ENCODE measurements at places on chromosomes 11 and 22. TPM values are rescaled to one million over a fixed set of nuclear protein-coding genes. Genes with fewer than 3 reads are reported as not detected.

DNA sequence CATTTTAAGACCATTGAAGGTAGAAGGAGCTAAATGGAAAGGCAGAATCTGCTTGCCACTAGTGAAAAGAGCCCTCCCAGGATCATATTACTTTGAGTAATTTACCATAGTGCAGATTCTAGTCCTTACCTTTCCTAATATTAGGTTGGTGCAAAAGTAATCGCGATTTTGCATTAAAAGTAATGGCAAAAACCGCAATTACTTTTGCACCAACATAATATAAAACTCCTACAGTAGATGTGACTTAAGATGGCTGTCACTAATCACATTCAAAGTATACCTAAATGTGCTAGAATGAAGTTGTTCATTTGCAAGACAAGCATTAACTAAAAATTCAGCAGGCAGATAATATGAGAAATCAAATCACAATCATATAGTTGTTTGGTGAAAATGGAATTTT is 38.1 kb upstream of the ARL14EP start:
- no peak for DNase-seq

- no peak for DNase-seq
Observed at GRCh38 chr22:50229370-50229769, 15.5 kb downstream of the TUBGCP6 start.

DNA sequence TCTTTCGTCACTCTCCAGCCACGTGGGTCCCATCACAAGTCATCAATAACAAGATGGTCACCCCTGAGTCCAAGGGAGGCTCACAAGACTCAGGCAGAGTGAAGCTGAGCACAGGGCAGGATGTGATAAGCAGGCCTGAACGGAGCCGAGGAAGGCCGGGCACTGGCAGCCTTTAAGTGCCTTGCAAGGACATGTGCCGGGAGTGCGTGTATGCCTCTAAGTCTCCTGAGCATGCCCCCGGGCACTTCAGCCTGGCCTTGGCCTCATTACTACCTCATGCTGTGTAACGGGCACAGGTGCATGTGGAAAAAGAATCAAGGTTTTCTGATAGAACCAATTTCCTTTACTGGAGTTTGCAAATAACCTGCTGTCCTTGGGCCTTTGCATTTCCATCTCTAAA is 55.8 kb downstream of the UBASH3B start:
- DNase-seq = no peak

DNA sequence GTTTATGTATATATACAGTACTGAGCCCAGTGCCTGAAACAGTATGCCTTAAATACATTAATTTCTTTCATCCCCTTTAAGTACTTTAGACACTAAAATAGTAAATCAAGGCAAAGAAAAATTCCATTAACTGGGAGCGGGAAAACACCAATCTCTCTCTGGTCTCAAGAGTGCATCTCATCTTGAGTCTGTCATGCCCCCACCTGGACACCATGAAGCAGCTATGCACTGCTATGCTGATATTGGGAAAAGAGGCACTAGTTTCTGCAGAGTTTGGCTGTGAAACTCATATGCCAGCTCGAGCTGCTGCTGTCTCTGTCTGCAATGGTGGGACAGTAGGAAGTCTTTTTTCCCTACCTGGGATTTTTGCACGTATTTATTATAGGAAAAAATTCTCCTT is 754.4 kb upstream of the RAG2 start:
- DNase-seq = no peak

The YPEL4 gene
- not detected for total RNA-seq

DNA sequence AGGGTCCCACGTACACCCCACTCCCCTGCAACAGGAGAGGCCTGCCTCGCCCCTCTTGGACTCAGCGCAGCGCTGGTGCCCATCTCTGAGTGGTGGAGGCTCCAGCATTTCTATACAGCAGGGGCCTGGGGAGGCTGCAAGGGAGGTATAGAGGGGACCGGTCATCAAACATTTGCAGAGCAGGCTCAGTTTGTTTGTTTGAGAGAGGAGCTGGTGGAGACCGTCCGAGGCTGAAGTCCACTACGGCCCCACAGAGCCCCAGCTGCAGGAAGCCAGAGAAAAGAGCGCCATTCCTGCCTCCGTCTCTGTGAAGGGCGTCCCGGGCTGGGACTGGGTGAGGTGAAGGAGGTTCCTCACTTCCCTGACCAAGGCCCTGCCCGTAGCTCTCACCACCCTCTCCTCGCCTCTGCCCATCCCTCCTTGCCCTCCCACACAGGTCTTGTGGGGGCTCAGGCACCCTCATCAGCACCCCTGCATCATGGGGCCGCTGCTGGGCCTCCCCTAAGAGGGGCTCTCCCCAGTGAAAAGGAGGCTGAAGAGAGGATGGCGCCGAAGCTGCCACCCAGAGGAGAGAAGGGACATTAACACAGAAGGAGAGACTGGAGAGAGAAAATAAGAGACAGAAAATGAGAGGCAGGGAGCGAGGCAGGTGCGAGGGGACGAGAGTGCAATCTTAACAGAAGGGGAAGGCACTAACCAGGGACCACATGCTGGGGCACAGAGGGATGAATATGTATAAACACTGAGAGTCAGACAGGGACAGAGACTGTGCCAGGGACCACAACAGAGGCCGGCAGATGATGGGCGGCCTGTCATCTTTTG is 24.5 kb downstream of the RPUSD4 start:
- DNase-seq = no peak

The SCN3B gene
- total RNA-seq = not detected

DNA sequence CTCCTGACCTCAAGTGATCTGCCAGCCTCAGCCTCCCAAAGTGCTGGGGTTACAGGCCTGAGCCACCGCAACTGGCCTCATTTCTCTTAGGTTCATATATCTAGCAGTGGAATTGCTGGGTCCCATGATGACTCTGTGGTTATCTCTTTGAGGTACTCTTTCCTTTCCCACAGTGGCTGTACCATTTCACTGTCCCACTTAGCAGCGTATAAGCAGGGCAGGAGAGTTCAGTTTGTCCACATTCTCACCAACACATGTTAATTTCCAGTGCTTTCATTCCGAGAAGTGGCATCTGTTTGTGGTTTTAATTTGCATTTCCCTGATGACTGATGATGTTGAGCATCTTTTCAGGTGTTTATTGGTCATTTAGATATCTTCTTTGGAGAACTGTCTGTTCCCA is 16.4 kb downstream of the PRR5 start:
- no peak for DNase-seq

- no peak for DNase-seq
Observed at GRCh38 chr11:115607621-115608221, 103.5 kb upstream of the CADM1 start.

- DNase-seq = no peak
Observed at GRCh38 chr22:19868333-19868732, 13.7 kb upstream of the GNB1L start.

The OR52A1 gene
- not detected for total RNA-seq

The DEFB131B gene
- total RNA-seq = not detected

The TRPM5 gene
- not detected for total RNA-seq

DNA sequence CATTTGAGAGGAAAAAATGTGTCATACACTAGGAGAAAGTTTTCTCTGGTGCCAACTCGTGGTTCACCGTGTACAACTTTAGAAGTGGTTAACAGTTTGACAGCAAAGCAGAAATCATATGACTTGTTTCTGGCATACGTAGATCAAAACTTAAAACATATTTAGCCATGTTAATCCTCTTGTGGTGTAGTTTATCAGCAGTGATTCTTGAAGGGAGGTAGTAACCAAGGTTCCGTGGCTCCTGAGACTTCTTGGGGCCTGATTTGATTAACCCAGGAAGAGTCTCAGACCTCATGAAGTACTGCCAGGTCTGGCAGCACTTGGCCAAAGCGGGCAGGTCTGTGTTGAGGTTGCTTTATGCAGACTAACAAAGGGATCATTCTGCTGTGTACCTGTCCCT is 40.5 kb downstream of the SREBF2 start:
- DNase-seq = no peak

GRCh38 chr22:48076008-48076407 is 1313.6 kb downstream of the TBC1D22A start:
- no peak for DNase-seq

The XKR3 gene
- not detected for total RNA-seq

The RPS6KB2 gene
- 48.9 TPM for total RNA-seq

GRCh38 chr11:17865765-17866428 is 131.3 kb downstream of the KCNC1 start:
- DNase-seq = no peak

DNA sequence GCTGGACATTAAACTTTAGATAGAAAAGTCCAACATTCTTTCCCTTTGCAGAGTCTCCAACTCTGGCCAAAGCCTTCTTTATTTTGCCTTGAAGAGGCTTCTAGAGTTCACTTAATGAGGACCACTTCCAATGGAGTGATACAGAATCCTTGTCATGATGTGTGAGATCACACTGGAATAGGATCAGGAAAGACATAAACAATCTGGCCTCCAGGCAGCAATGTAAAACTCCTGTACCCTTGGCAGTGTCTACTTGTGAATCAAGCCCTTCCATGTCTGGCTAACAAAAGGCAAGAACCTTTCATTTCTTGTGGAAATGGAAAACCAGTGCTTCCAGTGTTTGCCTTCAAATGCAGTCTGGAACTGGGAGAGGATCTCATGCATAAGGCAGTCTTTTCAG is 56.5 kb upstream of the FIBIN start:
- no peak for DNase-seq

DNA sequence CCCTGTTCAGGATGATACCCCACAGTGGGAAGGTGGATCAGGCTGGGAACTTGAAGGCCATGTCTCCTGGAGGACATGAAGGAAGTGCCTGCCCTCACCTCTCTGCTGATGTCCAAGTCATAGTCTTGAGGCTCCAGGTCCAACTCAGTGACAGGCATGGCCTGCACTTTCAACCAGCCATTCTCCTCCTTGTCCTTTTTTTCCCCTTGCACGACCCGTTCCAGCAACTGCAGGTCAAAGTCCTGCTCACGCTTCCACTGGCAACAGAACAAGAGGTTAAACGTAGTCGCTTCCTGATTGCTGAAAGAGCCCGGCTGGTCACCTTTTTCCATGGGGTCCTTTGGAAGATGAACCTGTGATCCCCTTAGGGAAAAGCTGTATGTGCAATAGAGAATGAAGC is 47.7 kb downstream of the C11orf58 start:
- no peak for DNase-seq

GRCh38 chr11:105192115-105192514 is 52.5 kb upstream of the CARD18 start:
- no peak for DNase-seq

DNA sequence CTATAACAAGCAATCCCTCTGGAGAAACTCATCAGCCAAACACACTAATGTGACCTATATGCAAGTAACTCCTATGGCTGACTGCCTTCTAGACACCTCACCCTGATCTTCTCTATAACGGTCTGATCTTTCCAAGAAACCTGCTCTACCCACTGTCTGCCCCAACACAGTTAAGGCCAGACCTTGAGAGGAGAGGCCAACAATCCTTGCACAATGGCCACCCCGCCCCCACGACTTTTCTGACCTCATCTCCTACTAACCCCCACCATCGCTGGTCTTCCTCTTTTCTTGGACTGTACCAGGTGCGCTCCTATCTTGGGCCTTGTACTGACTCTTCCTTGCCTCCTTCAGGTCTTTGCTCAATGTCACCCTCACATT is 12.5 kb downstream of the HIRA start:
- DNase-seq = peak; percentile 59

The FXYD2 gene
- total RNA-seq = 1.4 TPM

DNA sequence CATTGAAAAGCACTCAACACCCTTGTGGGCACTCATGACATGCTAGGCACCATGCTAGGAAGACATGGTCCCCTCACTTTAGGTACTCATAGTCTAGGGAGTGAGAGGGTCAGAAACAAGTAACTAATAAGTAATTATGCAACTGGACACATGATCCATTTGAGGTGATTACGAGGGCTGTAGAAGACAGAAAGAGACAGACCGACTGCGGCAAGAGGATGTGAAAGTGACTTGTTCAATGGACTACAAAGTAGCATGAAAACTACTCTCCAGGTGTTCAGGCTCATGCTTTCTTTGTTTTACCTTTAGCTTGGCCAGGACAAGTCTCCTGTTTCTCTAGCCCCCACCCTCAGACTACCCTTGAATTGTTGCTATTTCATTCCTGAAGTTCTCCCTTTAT is 310.8 kb upstream of the SORL1-AS1 start:
- peak; percentile 42 for DNase-seq

The LSP1 gene
- 46.9 TPM for total RNA-seq

- DNase-seq = no peak
Observed at GRCh38 chr11:132134322-132134721, 763.9 kb downstream of the NTM start.

- DNase-seq = no peak
Observed at GRCh38 chr22:45962434-45962718, 14.6 kb downstream of the WNT7B start.

The CRYBA4 gene
- not detected for total RNA-seq

GRCh38 chr11:44260081-44260480 is 49.9 kb downstream of the ALX4 start:
- DNase-seq = no peak

DNA sequence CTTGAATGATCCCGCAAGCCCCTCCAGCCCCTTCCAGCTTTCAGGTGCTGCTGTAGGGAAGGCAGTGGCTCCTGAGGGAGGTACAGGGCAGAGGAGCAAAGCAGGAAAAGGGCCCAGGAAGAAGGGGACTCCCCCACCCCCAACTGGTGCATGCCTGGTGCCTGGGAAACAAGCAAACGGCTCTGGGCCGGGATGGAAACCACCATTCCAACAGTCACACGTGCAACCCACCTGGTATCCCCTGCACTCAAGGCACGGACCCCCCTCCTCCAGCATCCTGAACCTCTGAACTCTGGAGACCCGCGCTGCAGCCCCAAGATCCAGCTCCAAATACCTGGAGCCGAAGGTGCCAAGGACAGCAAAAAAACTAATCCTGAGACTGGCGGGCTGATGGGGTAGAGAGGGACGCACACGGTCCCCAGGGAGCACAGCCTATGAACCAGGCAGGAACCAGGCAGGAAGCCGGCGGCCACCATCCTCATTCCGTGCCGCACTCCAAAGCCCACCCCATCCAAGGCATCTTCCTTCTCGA is 537 bp downstream of the SCN4B start:
- DNase-seq = no peak

- peak; percentile 92 for DNase-seq
Observed at GRCh38 chr11:64146036-64146955, 19.6 kb downstream of the MACROD1 start.

DNA sequence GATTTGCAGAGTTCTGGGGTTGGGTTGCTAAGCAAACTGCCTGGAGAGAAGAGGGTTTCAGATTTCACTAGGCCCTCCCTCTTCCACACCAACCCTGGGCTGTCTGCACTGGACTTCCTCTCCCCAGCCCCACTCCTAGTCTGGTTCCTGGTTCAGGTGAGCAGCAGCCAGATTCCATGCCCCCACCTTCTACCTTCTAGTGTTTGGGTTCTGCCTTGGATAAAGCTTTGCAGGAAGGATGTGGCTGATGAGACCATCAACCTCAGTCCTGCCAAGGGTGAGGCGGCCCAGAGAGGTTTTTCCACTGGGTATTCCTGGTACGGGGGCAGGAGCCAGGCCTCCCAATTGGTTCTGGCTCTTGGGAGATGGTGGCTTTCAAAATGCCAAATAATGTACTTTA is 68.3 kb downstream of the BCR start:
- peak; percentile 64 for DNase-seq

GRCh38 chr11:126485021-126485792 is 129.7 kb downstream of the ST3GAL4 start:
- DNase-seq = peak; percentile 51
